GM06990 (cell line): ENCODE measurements at places on chromosomes 16 and 17.

DNA sequence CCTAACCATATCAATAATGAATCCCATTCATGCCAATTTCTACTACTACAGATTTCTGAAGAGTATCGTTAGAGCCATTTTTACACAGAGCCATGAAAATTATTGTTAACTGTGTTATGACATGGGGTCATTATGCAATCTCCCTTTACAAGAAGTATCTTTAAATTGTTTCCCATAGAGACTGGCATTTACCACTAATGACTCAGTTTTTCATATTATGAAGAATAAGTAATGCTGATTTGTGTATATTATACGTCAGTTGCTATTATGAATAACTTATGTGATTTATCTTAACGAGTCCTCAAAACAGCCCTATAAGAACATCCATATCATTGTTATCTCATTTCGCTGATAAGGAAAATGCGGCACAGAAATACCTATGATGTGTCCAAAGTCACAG lies 173.8 kb downstream of the KCNJ2 start:
- DNase-seq, result no peak

DNA sequence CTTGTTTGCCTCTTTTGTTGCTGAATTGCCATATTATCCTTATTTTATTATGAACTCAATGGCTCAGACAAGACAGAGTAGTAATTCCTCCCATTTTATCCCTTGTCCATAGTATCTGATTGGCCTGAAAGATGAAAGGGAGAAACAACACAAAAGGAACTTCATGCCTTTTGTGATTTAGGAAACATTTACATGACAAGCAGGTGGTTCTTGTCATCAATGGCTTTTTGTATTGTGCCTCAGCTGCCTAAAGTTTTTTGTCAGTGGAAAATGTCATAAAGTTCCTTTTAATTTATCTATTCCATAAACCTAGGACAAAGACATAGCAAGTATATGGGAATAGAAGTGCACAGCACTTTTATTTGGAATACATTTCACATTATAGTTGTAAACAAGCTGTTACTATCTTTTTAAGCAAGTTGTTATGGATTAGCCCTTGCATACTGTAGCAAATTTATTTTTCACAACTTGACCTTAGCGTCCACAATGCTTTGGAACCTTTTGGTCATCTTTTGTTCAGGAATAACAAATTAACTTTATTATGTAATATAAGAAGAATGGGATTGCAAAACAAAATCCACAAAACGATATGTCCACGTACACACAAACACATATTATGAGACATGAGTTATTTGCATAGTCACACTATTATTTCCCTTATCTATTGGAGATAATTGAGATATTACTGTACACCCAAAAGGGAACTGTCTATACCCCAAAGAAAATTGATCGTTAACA lies 12.4 kb upstream of the MPHOSPH6 start:
- DNase-seq, result no peak

DNA sequence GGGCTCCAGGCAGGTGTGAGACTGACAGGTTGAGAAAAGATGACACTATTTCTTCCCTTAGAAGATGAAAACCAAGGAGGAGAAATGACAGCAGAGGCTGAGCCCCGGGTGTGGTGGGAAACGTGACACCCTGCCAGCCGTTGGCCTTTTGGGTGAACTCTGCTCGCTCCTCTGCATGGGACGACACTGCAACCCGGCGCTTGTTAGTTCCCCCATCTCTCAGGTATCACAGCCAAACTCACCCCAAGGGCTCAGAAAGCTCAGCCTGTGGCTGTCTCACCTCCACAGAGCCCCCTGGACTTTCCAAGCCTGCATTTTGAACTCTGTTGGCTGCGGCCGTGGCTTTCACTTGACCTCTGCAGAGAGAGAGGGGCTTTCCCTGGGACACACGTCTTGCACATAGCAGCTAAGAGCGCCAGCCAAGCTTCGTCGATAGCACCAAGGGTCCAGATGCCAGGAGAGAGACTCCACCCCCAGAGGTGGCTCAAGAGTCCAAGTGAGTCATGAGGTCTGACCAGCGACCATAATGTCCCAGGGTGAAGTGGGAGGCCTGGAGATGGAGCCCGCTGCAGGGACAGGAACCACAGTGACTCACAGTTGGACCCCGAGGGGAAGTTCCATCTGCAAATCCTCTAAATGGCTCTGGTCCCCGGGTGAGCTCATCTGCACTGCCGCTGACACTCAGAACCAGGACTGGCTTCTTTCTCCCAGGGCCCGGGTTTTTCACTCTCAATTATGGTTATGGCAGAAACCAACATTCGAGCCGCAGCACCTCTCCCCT lies 301.9 kb downstream of the SOX9 start:
- DNase-seq, result peak; percentile 86

- no peak for DNase-seq
Measured at GRCh38 chr17:57496382-57496781, 240.1 kb downstream of the MSI2 start.

DNA sequence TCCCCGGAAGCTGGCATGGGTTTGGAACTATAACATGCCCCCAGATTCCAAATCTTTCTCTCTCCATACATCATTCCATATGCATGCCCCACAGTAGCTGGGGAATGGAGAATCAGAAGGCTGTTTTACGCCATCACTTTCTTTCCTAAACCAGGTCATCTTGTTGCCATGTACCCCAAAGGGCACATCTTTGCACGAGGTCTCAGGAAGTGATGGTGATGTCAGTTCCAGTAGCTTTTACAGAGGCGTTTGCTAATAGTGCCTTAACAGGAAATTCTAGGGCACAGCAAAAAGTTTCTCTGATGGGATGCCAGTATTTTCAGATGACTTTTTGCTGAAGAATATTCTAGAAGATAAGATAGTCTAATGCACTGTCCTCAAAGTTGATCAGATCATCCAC lies 241.5 kb downstream of the MAF start:
- DNase-seq, result no peak

DNA sequence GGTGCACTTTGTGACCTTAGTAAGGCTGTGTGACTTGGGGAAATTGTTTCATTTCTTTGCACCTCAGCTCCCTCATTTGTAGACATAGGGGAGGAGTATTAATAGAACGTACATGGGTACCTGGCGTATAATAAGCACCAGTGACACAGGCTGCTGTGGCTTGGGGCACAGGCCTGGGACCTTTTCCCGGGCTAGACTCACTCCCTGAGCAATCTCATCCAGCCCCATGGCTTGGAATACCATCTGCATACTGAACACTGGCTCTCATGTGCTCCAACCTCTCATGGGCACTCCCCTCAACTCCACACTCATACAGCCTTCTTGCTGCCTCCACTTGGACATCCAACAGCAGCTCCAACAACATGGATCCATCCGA lies 41.0 kb upstream of the MRPS23 start:
- DNase-seq, result no peak

DNA sequence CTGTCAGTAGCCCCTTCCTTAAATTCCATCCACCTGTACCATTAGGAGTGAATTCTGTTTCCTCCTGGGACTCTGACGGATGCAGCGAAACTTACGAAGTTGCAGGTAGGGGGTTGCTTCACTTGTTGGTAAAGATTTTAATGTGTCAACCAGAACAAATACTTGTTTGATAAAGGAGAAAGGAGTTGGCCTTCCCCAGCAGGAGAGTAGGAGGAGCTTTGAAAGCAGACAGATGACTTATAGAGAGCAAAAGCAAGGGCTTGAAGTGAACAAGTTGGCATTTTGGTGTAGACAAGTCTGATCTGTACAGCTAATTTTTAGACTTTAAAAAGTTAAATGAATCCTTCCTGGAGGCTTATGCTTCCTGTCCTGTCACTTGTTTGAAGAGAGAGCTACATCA lies 38.1 kb upstream of the PMFBP1 start:
- DNase-seq, result no peak

GRCh38 chr16:11755022-11755760 lies 12.5 kb upstream of the TXNDC11 start:
- DNase-seq, result no peak

- no peak for DNase-seq
Measured at GRCh38 chr17:2433696-2434095, 32.8 kb upstream of the MNT start.

DNA sequence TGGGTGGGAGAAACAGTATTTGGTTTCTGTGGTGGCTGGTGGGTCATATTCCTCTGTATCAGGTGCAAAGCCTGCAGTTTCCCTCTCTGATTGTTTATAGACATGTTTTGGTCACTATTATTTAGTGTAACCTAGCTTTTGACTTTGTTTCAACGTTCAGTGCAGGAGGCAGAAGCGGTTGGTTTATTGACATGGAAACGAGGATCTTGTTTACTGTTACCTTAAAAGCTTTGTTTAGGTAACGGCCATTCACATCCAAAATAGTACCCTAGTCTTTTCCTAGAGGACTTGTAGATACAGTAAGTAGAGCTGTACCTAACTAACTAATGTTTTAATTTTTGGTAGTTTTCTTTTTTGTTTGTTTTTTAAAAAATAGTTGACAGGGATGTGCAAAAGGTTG lies 3.5 kb downstream of the MSI2 start:
- no peak for DNase-seq

- no peak for DNase-seq
Measured at GRCh38 chr17:33567223-33567622, 274.1 kb upstream of the ASIC2 start.

DNA sequence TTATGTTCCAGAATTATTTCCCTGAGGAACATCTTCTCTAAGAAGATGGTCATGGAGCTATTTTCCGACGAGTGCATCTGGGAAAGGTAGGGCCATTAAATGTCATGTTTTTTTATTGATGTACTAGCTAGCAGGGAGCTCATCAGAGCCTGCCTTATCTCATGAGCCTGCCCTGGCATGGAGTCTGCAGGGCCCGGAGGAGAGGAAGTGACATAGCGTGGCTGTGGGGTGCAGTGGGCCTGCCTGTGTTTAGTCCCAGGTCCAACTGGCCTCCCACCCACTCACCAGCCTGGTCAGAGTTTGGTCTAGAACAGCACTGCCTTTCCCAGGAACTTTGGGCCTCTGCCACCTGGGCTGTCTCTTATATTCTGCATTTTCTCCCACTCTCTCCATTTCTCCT lies 389.8 kb downstream of the SNX29 start:
- DNase-seq, result no peak

- DNase-seq, result peak; percentile 31
Measured at GRCh38 chr16:24255456-24256371, at the start of gene CACNG3. Gene CACNG3 (plus strand): TSS chr16:24256335. CDS start chr16:24256755, 420 bp downstream.

GRCh38 chr16:883340-883739 lies 82.8 kb upstream of the GNG13 start:
- DNase-seq, result no peak

DNA sequence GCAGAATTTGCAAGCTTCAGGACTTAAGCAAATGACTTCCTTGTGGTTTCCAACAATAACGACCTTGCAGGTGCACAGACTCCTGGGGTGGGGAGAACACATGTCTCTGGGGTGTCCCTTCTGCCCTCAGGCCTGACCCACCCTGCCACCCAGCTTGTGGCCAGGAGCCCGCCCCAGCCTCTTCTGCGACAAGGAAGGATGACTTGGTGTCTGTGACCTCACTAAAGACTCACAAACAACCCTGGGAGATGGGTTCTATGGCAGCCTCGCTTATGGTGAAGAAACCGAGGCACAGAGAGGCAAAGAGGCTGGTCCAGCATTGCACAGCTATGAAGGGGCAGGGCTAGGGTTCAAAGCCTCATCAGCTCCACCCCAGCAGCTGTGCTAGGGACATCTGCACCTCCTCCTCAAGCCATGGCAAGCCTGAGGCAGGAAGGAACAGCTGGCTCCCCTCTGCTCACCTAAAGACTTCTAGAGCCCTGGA lies 2.6 kb downstream of the ATP2A3 start:
- peak; percentile 79 for DNase-seq

DNA sequence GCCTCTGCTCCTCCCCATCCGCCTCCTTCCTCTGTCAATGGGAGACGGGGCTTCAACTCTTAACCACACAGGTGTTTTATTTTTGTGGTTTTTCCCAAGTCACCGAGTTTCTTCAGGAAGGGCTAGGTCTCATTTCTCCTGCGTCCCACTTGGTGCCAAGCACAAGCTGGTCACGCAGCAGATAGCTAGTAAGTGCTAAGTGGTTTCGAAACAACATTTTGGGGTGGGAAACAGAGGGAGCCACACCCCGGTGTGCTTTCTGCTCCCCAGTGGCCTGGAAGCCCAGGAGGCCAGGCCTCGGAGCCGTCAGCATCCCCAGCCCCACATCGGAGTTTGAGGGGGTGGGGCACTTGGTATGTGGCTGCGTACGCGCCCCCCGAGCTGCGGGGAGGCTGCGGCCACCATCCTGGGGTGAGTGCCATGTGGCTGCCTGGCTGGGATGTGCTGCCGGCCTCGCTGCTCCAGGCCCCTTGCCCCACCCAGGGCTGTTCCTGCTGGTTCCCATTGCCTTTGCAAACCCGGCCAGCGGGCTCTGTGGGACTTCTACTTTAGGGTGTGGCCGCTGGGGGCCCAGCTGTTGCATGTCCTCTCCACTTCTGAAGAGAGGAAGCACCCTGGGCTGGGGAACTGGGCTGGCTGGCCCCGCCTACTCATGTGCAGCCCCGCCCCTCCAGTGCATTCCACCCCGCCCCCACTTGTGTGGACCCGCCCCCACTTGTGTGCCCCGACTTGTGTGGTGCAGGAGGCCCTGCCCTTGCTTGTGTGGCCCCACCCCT lies 55.6 kb downstream of the BAIAP2 start:
- no peak for DNase-seq

GRCh38 chr17:40068129-40068581 lies 5.4 kb downstream of the THRA start:
- no peak for DNase-seq

GRCh38 chr16:20838240-20838639 lies 31.9 kb downstream of the REXO5 start:
- DNase-seq, result no peak

- DNase-seq, result no peak
Measured at GRCh38 chr16:57123216-57123973, 31.0 kb downstream of the CPNE2 start.

DNA sequence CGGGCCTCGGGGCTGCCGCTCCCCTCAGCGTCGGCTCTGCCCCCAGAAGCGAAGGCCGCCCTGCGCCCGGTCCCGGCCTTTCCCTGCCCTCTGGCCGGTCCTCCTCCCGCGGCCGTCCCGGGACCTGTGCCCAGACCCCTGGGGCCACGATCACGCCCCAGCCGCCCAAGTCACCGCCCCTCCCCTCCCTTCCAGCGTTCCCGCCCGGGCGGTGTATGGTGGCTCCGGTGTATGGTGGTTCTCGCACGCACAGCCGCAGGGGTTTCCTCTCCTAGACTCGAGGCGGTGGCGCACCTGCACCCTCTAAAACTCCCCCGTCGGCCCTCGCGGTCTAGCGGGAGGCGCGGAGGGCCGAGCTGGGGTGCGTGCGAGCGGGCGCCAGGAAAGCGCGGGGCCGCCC lies 10.0 kb downstream of the TIGD7 start:
- no peak for DNase-seq

- no peak for DNase-seq
Measured at GRCh38 chr16:750485-750884, 9.7 kb upstream of the CIAO3 start.
